ENCODE measurements at places on chromosomes 16 and 17.

DNA sequence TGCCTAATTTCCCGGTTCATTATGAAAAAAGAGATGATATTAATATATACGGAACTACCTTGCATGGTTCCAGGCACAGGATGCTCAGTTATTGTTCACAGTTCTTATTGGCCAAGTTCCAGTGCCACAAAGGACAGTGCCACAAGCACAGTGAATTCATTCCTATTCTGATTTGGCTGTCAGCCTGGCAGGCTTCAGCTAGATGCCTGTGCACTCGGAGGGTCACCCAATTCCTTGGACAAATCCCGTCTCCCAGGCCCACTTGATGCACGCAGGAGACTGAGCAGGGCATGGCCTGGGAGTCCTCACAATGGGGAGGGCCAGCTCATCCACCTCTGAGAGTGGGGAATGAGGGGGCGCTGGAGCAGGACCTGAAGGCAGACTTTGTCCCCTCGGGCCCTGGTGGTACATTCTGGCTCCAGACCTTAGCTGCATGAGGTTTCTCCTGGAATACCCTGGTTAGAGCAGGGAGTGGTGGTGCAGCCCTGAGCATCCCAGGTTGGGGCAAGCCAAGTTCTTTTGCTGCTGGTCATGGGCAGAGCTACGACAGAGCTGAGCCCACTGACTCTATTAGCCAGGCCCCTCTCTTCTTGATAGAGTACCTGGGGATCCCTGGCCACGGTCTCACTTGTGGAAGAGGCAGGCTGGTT is 41.4 kb downstream of the MIS12 start:
- no peak for DNase-seq

GRCh38 chr17:82831818-82832200 is 8.0 kb downstream of the ZNF750 start:
- DNase-seq: no peak

- no peak for DNase-seq
Observed at GRCh38 chr16:49019831-49020230, 261.8 kb downstream of the CBLN1 start.

DNA sequence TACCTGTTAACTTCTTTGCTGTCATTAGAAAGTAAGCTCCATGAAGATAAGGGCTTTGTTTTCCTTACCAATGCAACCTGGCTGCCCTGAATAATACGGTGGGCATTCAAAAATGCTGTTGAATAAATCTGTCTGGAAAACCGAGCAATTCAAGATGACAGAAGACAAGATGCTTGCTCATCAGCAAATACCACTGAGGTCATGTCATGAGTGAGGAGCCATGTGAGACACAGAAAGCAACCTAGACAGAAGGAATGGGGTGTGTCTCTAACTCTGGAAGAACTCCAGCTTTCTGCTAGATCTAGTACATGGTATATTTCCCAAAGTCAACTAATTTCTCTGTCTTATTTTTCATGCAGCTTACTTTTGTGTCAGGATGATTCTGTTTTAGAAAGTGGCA is 64.2 kb downstream of the STH start:
- no peak for DNase-seq

GRCh38 chr17:48610282-48611211 is at the start of gene HOXB7:
TSS of gene HOXB7 (minus strand) at chr17:48611017. CDS start at chr17:48610918, 99 bp downstream.
- no peak for DNase-seq

DNA sequence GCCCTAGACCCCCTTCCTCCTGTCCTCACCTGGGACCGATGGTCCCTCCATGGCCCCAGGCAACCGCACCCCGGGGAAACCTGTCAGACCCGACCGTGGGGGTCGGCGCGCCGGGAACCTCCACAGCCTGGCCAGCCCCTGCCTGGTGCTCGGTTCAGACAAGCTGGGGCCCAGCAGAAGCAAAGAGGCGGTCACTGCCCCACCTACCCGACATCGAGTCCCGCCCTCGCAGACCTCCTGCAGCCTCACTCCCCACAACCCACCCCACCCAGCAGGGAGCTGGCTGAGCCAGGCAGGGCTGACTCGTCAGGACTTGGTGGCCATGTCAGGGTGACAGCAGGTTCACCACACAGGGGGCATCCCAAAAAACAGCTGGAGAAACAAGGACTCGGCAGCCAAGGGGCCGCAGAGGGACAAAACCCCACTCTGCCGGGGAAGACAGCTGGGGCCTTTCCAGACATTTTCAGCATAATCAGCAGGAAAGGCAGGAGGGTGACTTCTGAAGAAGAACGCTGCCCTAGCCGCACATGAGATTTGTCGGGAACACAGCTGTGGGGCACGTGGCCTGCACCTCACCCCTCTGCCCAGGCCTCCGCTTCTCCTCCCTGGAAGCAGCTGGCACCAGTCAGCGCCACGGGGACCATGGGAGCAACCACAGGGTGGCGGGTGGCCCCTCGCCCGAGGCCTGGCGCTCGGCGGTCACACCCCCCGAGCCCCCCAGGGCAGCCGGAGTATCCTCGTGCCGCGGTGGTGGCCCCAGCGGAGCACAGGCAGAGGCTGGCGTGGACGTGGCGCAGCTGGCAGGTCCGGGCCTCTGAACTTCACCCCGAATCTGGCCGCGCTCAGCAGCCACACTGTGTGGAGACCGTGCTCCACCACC is 22.9 kb downstream of the GNPTG start:
- no peak for DNase-seq

DNA sequence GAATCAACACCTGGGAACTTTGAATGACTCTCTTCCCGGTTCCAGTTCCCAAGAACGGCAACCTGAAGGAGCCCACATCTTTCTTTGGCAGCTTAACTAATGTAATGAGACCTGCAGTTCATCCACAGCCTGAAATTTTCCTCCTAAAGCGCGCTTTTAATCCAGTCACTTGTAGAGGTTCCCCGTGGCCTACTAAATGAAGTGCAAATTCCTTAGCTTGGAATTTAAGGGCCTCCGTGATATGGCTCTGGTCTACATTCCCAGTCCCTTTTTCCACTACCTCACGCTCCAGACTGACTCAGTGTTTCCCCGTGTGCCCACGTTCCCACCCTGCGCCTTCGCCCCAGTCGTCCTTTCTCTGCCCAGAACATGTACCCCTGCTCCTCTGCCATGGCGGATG is 27.2 kb downstream of the FZD2 start:
- no peak for DNase-seq

DNA sequence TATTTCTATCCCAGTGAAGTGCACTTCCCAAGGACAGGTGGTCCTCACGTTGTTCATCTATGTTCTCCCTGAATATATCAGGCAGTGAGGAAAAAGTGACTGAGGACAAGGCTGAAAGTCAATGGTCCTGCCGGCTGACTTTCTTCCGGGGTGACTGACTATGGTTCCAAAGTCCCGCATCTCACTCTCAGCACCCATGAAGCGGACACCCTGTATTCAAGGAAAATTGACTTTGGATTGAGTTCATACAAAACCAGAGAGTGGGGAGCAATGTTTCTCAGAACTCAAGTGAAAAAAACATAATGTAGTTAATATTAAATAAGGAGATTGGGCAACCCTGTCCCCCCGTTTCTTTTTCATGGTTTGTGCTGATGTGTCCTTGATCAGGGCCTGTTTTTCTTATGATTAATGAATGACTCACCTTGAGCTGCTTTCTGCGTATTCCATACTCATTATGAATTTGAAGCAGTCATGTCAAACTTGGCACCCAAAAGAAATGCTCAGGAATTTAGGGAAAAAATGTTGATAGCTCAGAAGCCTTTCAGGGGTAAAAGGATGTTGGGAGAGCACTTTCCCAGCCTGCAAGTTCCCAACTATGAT is 184.0 kb downstream of the CYLD start:
- DNase-seq: no peak

GRCh38 chr16:90015586-90016338 is 3.5 kb downstream of the DBNDD1 start:
- DNase-seq: no peak

DNA sequence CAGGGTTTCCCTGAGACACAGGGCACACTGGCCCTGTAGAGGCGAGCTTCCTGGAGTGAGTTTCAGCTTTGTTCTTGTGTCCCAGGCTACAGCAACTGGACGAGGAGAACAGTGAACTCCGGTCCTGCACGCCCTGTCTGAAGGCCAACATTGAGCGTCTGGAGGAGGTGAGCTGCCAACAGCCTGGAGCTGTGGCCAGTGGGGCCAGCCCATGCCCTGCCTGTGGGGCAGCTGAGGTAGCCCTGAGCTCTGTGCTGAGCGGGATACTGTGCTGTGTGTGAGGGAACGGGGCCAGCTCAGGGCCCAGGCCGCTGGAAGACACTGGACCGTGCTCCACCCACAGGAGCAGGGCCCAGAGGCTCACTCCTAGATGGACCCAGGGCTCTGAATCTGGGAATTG is 8.7 kb upstream of the CAPN15 start:
- no peak for DNase-seq
